ENCODE measurements at places on chromosomes 7 and 10. TPM values are rescaled to one million over a fixed set of nuclear protein-coding genes. Genes with fewer than 3 reads are reported as not detected.

The SEPTIN7 gene
- total RNA-seq = 171 TPM

GRCh38 chr7:75971961-75972763 is 22.2 kb downstream of the TMEM120A start:
- no peak overlapping the region for H3K4me3 ChIP-seq
- no peaks in the 10 kb centered on the region for H3K27me3 ChIP-seq
- peaks cover 7% of the 10 kb centered on the region for H3K36me3 ChIP-seq
- no peak overlapping the region for H3K27ac ChIP-seq
- peak; percentile 77 for DNase-seq
- H3K4me1 ChIP-seq = peaks cover 10% of the 10 kb centered on the region

The KLF14 gene
- total RNA-seq = not detected

GRCh38 chr10:109824206-109824605 is 99.1 kb downstream of the XPNPEP1 start:
- H3K36me3 ChIP-seq = no peaks in the 10 kb centered on the region
- H3K27ac ChIP-seq = no peak overlapping the region
- no peaks in the 10 kb centered on the region for H3K4me1 ChIP-seq
- H3K27me3 ChIP-seq = no peaks in the 10 kb centered on the region
- DNase-seq = no peak
- no peak overlapping the region for H3K4me3 ChIP-seq

GRCh38 chr10:130998642-130999041 is 312.9 kb downstream of the TCERG1L start:
- no peaks in the 10 kb centered on the region for H3K27me3 ChIP-seq
- no peaks in the 10 kb centered on the region for H3K36me3 ChIP-seq
- DNase-seq = no peak

GRCh38 chr10:131993275-131993674 is 11.6 kb upstream of the BNIP3 start:
- H3K27ac ChIP-seq = no peak overlapping the region
- no peak overlapping the region for H3K4me3 ChIP-seq
- no peaks in the 10 kb centered on the region for H3K36me3 ChIP-seq
- no peak for DNase-seq

- no peak overlapping the region for H3K4me3 ChIP-seq
- no peak overlapping the region for H3K27ac ChIP-seq
- DNase-seq = no peak
- no peaks in the 10 kb centered on the region for H3K27me3 ChIP-seq
- no peaks in the 10 kb centered on the region for H3K36me3 ChIP-seq
These were observed 20.3 kb upstream of the SHH start for GRCh38 chr7:155832581-155832981.

- no peaks in the 10 kb centered on the region for H3K4me1 ChIP-seq
- no peak overlapping the region for H3K4me3 ChIP-seq
- H3K27me3 ChIP-seq = peaks cover under 1% of the 10 kb centered on the region
These were observed 289.1 kb downstream of the FGFR2 start for GRCh38 chr10:121309164-121309563.

The ZNF438 gene
- 1.7 TPM for total RNA-seq

GRCh38 chr7:41732843-41733306 is 30.0 kb upstream of the INHBA start:
- DNase-seq = no peak
- H3K4me3 ChIP-seq = no peak overlapping the region
- H3K27me3 ChIP-seq = no peaks in the 10 kb centered on the region
- H3K4me1 ChIP-seq = no peaks in the 10 kb centered on the region
- H3K36me3 ChIP-seq = no peaks in the 10 kb centered on the region
- H3K27ac ChIP-seq = no peak overlapping the region

- H3K4me1 ChIP-seq = peaks cover 30% of the 10 kb centered on the region
- no peak for DNase-seq
- peaks cover 26% of the 10 kb centered on the region for H3K36me3 ChIP-seq
- H3K27ac ChIP-seq = no peak overlapping the region
- no peak overlapping the region for H3K4me3 ChIP-seq
These were observed 87.9 kb downstream of the SVIL start for GRCh38 chr10:29546773-29547313.

DNA sequence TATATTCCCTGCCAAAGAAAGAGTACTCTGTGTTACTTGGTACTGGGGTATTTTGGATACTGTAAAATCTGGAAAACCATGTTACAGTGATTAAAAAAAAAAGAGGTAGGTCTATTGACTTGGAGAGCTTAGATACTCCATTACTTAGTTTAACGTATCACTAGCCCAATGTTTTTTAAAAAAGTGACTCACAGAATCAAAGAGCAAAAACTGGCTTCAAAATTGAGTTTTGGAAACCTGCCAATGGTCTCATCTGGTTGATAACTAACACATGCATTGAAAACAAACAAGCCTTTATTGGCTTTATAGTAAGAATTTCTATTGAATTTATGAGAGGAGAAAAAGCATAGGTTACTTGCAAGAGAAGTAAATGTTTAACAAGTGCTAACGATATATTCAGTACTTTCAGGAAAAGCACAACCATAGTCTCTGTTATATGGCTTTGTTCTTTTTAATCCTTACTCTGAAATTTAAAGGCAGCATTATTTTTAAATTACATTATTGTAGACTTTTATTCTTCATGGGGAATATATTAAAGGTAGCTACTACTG is 563.3 kb upstream of the SORCS1 start:
- no peaks in the 10 kb centered on the region for H3K27me3 ChIP-seq
- H3K4me3 ChIP-seq = no peak overlapping the region
- H3K4me1 ChIP-seq = no peaks in the 10 kb centered on the region
- no peaks in the 10 kb centered on the region for H3K36me3 ChIP-seq
- H3K27ac ChIP-seq = no peak overlapping the region

GRCh38 chr10:96708456-96708855 is 11.9 kb downstream of the PIK3AP1 start:
- DNase-seq = no peak
- no peaks in the 10 kb centered on the region for H3K27me3 ChIP-seq
- H3K4me3 ChIP-seq = no peak overlapping the region
- H3K36me3 ChIP-seq = no peaks in the 10 kb centered on the region

DNA sequence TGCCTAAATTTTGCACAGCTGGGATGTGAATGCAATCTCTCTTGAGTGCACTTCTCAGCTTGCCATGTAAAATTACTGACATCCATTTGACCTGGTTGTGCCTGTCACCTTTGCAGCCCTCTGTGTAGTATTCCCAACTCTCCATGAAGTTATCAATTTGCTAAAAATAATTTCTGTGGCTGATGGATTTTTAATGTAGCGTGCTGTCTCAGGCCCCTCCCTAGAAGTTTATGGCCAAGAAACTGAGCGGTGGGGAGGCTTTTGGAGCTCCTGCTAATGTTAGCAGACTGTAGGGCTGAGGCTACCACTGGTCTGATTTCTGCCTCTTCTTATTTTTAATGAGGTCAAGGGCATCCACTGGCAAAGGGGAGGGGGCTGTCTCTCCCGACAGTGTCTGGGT is 577.0 kb upstream of the DPP6 start:
- H3K4me3 ChIP-seq = no peak overlapping the region
- H3K36me3 ChIP-seq = no peaks in the 10 kb centered on the region
- H3K27ac ChIP-seq = no peak overlapping the region
- no peaks in the 10 kb centered on the region for H3K27me3 ChIP-seq
- DNase-seq = no peak

GRCh38 chr10:115514895-115515294 is 421.7 kb downstream of the ATRNL1 start:
- no peaks in the 10 kb centered on the region for H3K4me1 ChIP-seq
- H3K36me3 ChIP-seq = no peaks in the 10 kb centered on the region
- H3K27me3 ChIP-seq = no peaks in the 10 kb centered on the region
- H3K27ac ChIP-seq = no peak overlapping the region
- H3K4me3 ChIP-seq = no peak overlapping the region

The PDE1C gene
- 1.4 TPM for total RNA-seq

The SKIDA1 gene
- total RNA-seq = not detected

GRCh38 chr10:43197834-43198681 is 59.8 kb downstream of the CSGALNACT2 start:
- no peak overlapping the region for H3K4me3 ChIP-seq
- DNase-seq = no peak
- H3K27ac ChIP-seq = no peak overlapping the region
- H3K4me1 ChIP-seq = no peaks in the 10 kb centered on the region
- no peaks in the 10 kb centered on the region for H3K36me3 ChIP-seq

DNA sequence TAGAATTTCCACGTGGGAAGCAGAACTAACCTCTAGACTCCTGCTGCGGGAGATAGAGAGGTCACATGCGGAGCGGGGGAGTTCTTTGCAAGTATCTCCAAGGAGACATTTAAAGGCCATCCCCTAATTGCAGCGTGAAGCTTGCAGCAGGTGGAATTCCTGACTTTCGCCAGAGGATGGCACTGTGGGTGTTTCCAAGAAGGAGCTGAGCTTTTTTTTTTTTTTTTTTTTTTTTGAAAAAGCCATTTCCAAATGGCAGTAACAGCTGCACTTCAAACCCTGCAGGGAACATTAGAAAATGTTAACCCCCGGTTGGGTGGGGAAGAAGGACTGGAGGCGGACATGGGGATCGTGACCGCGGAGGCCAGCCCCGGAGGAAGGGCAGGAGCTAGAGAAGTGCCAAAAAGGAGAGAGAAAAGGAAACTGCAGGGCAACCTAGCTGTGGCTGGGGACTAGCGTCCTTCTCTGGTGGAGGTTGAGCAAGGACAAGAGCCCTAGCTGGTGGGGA is 487.7 kb downstream of the TYW1 start:
- peak overlapping the region; percentile 42 for H3K4me3 ChIP-seq
- DNase-seq = no peak
- no peaks in the 10 kb centered on the region for H3K27me3 ChIP-seq
- H3K27ac ChIP-seq = no peak overlapping the region
- H3K36me3 ChIP-seq = no peaks in the 10 kb centered on the region

The HOXA5 gene
- 22.0 TPM for total RNA-seq

GRCh38 chr10:104340111-104340526 is 1.9 kb upstream of the ITPRIP start:
- H3K27ac ChIP-seq = peak overlapping the region; percentile 98
- no peaks in the 10 kb centered on the region for H3K27me3 ChIP-seq
- no peaks in the 10 kb centered on the region for H3K36me3 ChIP-seq
- peaks cover 6% of the 10 kb centered on the region for H3K4me1 ChIP-seq
- H3K4me3 ChIP-seq = peak overlapping the region; percentile 63
- no peak for DNase-seq

The AKR1D1 gene
- total RNA-seq = not detected

The SCIN gene
- total RNA-seq = not detected

DNA sequence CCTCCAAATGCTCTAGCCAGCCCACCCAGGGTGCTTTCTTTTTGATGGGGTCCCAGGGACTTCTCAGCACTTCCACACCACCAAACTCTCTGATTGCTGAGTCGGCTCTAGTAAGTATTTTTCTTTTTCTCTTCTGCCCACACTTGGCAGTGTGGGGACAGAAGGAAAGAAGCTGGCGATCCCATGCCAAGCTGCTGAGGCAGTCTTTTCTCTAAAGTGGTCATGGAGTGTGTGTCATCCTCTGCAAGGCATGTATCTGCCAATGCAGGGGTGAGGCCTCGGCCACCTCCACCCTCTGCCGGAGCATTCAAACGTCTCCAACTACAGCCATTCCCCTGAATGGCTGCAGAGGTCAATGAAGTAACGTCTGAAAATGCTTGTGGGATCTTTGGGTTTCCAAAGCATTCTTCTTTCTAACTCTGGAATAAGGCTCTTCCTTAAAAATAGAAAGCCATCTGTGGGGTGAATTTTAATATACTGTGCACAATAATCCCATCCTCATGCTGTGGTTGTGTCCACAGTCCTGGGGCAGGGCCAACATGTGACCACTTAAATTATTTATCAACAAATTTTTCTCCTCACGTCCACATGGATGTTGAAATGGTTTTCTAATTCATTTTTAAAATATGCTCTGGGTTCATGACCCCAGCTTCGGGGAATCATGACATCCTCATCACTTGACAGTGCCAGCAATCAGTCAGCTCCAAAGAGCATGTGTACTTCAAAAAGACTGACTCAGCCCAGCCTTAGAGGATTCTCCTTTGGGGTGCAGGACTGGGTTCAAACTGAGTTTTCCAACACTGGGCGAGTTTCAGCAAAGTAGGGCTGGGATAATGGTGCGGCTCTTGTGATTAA is 171.3 kb upstream of the ITGB1 start:
- no peaks in the 10 kb centered on the region for H3K36me3 ChIP-seq
- H3K4me3 ChIP-seq = no peak overlapping the region
- H3K4me1 ChIP-seq = no peaks in the 10 kb centered on the region
- no peak overlapping the region for H3K27ac ChIP-seq
- DNase-seq = no peak
- no peaks in the 10 kb centered on the region for H3K27me3 ChIP-seq

The FAM3C gene
- total RNA-seq = 27.6 TPM

GRCh38 chr10:45034301-45034700 is 33.6 kb downstream of the ZNF22 start:
- H3K36me3 ChIP-seq = no peaks in the 10 kb centered on the region
- H3K4me3 ChIP-seq = no peak overlapping the region
- H3K4me1 ChIP-seq = no peaks in the 10 kb centered on the region
- no peak for DNase-seq
- no peaks in the 10 kb centered on the region for H3K27me3 ChIP-seq

GRCh38 chr10:103818105-103818504 is 37.3 kb downstream of the SH3PXD2A start:
- H3K4me3 ChIP-seq = no peak overlapping the region
- no peaks in the 10 kb centered on the region for H3K27me3 ChIP-seq
- no peak for DNase-seq
- no peaks in the 10 kb centered on the region for H3K36me3 ChIP-seq

- DNase-seq = no peak
- no peaks in the 10 kb centered on the region for H3K27me3 ChIP-seq
- no peaks in the 10 kb centered on the region for H3K4me1 ChIP-seq
- no peak overlapping the region for H3K27ac ChIP-seq
- no peaks in the 10 kb centered on the region for H3K36me3 ChIP-seq
These were observed 91.3 kb downstream of the KIAA1549 start for GRCh38 chr7:138889582-138890498.

DNA sequence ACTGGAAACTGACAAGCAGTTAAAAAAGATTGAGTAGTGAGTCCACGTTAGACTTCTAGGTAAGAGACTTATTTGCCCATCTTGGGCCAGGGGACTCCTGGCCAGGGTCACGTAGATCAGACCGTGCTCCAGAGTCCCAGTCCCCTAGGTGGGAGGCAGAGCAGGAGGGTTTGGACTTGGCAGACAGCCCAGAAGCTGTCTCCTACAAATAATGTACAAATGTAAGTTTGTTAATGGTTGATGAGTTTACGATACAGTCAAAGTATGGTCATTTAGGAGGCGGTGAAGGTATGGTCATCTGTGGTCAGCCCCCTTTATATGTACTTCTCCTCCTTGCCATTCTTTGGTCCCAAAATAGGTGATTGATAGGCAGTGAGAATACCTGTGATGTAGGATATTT is 28.2 kb downstream of the INPP5F start:
- no peak for DNase-seq
- no peaks in the 10 kb centered on the region for H3K4me1 ChIP-seq
- no peaks in the 10 kb centered on the region for H3K27me3 ChIP-seq
- H3K4me3 ChIP-seq = no peak overlapping the region
- H3K36me3 ChIP-seq = no peaks in the 10 kb centered on the region

The CTAGE4 gene
- not detected for total RNA-seq

The SPAM1 gene
- total RNA-seq = not detected

GRCh38 chr10:14681305-14681704 is 93.4 kb downstream of the FAM107B start:
- H3K4me1 ChIP-seq = no peaks in the 10 kb centered on the region
- H3K27me3 ChIP-seq = no peaks in the 10 kb centered on the region
- no peak overlapping the region for H3K4me3 ChIP-seq
- no peaks in the 10 kb centered on the region for H3K36me3 ChIP-seq
- DNase-seq = no peak

The MTURN gene
- 40.9 TPM for total RNA-seq
